ENCODE measurements at places on chromosomes 12 and 14.

GRCh38 chr14:32657081-32657480, 281.6 kb upstream of the NPAS3 start:
- DNase-seq: peak; percentile 14

DNA sequence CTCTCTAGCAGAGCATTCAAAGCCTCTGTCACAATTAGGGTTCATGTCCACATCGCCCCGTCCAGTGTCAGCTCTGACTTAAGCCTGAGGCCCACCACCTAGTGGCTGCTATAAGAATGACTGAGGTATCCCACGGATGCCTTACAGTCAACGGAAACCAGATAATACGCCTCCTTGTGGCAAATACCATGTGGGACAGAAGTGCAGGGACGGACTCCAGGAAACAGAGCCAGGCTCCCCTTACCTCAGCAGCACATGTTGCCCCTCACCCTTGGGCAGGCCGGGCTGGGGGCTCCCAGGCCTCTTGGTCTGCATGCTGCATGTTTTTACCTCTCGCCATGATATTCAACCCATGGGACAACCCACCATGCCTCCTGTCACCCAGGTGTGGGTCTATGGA, 86.3 kb downstream of the VWF start:
- DNase-seq: peak; percentile 50

DNA sequence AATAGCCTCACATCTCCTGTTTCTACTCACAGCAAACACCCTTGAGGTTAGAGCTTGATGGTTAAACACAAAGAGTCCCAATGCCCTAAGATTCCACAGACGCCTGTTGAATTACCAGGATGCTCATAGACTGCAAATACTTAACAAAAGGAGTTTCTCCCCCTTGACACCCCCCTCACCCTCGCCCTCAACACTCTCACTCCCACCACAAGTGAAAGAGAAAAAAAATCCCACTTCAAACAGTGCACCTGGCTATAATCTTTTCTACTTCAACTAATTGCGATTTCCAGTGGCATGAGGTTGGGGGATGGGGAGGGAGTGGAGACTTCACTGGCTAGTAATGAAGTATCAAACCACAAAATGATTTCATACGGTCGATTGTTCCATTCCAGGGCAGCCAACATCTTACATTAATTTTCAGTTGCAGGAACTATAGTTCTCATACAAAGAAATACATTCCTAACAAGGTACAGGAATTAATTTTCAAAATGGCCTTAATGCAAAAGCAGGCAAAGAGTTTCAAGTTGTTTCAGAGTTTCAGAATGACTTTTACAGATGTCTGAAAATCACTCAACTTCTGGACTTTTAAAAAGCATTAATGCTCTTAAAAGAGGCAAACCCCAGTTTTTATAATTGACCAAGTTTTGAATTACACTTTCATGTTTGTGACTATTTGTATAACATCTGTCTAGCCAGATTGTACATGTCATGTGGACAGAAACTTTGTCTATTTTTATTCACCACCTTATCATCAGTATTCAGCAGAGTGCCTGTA, 390.7 kb downstream of the C12orf75 start:
- no peak for DNase-seq

DNA sequence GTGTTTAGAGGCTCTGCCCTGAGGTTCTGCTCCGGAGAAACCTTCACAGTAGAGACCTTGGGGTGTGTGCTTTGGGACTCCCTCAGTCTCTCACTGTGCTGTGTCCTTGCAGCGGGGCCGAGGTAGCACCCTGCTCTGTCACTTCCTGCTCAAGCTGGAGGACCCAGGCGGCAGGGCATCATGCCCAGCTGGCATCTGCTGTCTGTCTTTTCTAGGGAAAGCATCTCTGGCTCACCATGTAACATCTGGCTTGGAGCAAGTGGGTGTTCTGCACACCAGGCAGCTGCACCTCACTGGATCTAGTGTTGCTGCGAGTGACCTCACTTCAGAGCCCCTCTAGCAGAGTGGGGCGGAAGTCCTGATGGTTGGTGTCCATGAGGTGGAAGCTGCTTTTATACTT, 124.5 kb downstream of the ESRRB start:
- DNase-seq: no peak

DNA sequence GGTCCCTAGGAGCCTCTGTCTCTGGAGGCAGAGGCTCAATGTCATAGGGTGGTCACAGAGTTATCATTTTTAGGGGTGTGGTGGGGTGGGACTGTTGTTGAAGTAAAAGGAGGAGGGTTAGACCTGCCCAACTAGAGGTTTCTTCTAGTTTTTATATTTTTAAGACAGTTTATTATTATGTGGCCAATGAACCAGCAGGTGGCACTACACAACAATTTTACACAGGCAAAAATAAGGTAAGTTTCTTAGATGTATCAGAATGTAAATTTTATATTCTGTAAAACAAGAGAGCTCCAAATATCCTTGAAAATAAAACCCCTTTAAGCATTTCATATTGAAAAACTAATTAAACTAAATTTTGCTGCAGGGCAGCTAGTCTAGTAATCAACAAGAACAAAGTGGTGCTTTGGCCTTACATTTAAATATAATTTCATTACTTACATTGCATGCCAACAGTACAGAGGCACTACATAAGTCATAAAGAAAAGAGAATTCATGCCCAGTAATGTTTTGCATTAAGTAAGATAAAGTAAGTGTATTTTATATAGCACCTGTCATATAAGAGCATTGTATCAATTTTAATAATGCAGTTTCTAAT, 22.2 kb upstream of the OVCH1 start:
- DNase-seq: peak; percentile 20

- DNase-seq: no peak
Observed at GRCh38 chr12:5213336-5213735, 169.7 kb downstream of the KCNA5 start.

- no peak for DNase-seq
Observed at GRCh38 chr12:4015225-4016091, 142.3 kb upstream of the PARP11 start.

DNA sequence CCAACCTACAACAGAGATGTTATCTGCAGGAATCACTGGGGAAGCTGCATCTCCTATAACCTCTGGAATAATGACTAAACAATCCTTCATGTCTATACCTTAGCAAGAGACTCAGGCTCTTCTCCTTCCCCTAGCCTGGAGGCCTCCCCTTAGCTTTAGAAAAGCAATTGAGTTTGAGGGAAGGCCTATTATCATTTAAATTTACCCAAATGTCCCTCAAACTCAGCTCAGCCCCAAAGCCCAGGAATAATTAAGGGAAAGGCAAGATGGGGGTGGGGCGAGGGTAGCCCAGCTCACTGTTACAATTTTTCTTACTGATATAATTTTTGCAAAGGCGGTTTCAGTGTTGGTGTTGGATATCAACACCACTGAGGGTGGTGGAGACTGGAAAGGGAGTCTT, 151.4 kb upstream of the EEA1 start:
- DNase-seq: no peak
